Thoracic aorta (tissue), 2 donors: ENCODE measurements at places on chromosomes 4 and X. TPM values are rescaled to one million over a fixed set of nuclear protein-coding genes. Genes with fewer than 3 reads are reported as not detected.

- DNase-seq: no peak
- H3K27ac ChIP-seq: no peak overlapping the region
- no peaks in the 10 kb centered on the region for H3K36me3 ChIP-seq
- no peak overlapping the region for H3K4me3 ChIP-seq
Measured at GRCh38 chr4:181204109-181204508, 1039.1 kb upstream of the TENM3 start.

DNA sequence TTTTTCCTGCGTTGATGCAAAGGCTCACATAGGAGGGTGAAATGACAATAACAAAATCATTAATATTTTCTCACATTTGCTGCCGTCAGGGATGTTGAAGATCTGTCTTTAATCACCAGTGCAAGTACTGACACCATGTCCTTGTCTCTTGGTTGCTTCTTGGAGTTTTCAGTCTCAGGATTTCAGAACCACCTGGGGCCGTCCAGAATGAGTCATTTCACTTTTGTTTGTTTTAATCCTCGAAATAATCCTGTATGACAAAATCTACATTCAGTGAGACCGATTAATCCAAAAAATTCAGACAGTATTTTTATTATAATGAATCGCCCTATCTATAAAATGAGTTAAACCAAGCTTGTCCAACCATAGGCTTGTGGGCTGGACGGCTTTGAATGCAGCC lies 47.2 kb downstream of the NEIL3 start:
- H3K36me3 ChIP-seq: no peaks in the 10 kb centered on the region
- H3K27me3 ChIP-seq: no peaks in the 10 kb centered on the region

GC gene
- not detected for total RNA-seq

DNA sequence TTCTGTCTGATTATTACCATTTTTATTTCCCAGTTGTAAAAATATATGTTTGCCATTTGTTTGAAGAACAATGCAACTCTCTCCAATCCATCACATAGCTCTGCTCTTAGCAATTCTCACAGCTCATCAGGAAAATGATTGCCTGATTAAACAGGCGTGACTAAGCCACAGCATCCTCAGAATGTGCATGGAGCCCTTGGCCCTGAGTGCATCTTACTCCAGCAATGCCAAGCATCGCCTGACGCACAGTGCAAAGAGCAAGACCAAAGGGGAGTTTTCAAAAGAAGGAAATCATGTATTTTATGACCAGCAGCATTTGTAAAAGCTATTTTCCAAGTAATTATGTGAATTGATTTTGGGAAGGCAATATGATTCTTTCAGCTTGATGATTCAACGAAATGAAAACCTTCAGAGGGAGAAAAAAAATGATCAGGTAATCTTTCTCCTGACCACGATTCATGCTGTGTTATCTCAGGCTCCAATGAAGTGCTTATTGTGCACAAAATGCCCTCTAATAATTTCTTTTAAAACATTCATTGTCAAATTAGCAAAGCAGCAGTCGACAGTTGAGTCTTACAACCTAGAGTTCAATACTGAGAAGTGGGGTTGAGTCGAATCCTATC lies 138.0 kb upstream of the FAM9B start:
- DNase-seq: no peak
- H3K36me3 ChIP-seq: no peaks in the 10 kb centered on the region
- no peaks in the 10 kb centered on the region for H3K4me1 ChIP-seq
- H3K27me3 ChIP-seq: no peaks in the 10 kb centered on the region
- no peak overlapping the region for H3K27ac ChIP-seq
- H3K4me3 ChIP-seq: no peak overlapping the region

NPFFR2 gene
- total RNA-seq: 1.3 TPM

GRCh38 chr4:6909970-6910339 lies 329 bp downstream of the TBC1D14 start:
- H3K27me3 ChIP-seq: no peaks in the 10 kb centered on the region
- DNase-seq: no peak
- H3K4me1 ChIP-seq: peaks cover 40% of the 10 kb centered on the region
- H3K27ac ChIP-seq: peak overlapping the region; percentile 99
- no peaks in the 10 kb centered on the region for H3K36me3 ChIP-seq

DNA sequence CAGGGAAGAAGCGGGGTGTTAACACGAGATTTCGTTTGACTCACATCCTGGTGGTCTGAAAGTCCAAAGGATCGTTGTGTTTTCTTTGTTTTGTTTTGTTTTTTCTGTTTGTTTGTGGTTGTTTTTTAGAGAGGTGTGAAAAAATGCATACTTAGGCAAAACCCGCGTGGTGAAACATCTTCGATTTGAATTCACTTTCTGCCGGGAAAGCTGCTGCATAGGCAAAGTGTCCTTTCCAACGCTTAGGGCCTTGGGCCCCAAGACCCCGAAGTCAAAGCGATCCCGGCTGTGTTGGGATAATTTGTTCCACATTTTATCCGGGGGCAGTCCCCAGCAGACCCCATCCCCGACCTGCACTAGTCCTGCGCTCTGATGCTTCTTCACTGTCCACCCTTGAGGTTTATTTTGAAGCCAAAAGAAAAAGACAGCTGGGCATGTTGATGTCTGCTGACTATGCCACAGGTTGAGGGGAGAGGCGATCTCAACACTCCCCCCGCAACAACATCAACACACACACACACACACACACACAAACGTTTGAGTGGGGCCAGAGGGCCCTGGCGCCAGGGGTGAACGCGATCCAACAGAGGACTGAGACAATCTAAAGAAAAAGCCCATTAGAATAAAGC lies 2.0 kb downstream of the MSX1 start:
- H3K27me3 ChIP-seq: peaks cover 23% of the 10 kb centered on the region
- H3K36me3 ChIP-seq: peaks cover 7% of the 10 kb centered on the region

DNA sequence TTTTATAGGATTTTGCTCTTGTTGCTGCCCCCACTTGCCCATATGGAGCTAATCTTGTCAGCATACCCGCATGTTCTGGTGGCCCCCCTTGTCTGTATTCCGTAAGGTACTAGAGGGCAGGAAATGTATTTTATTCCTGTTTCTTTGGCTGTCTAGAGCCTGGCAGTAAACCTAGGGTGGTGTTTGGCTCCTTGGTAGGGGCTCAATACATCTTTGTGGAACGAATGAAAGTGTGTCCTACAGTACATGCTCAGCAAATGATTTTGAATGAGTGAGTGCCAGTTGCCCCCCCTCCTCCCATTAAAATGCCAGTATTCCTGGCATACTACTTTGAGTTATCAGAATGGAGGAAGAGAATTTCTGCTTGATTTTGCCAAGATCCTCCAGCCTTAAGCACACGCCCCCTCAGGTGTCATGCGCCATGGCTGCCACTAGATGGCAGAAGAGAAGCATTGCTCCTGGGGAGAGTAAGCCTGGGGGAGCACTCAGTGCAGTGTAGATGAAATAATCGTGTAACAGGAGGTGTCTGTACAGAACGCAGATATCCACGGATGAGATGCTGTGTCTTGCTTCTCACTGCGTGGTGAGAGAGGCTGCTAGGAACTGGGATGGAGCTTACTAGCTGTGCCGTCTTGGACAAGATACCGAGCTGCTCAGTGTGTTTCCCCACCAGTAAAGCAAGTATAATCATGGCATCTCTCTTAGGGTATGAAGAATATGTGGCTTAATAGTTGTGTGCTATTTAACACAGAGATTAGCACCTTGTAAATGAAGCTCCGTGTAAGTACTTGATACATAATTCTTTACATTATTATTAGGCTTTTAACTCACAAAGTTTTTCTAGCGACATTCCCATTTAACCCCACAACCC lies 17.2 kb upstream of the RNF212 start:
- no peak overlapping the region for H3K4me3 ChIP-seq
- no peak for DNase-seq
- no peaks in the 10 kb centered on the region for H3K36me3 ChIP-seq
- H3K27ac ChIP-seq: no peak overlapping the region
- peaks cover 8% of the 10 kb centered on the region for H3K4me1 ChIP-seq

- no peaks in the 10 kb centered on the region for H3K27me3 ChIP-seq
- H3K4me3 ChIP-seq: no peak overlapping the region
- no peaks in the 10 kb centered on the region for H3K4me1 ChIP-seq
- no peaks in the 10 kb centered on the region for H3K36me3 ChIP-seq
- no peak for DNase-seq
Measured at GRCh38 chrX:21974011-21974385, 33.5 kb downstream of the SMS start.

DNA sequence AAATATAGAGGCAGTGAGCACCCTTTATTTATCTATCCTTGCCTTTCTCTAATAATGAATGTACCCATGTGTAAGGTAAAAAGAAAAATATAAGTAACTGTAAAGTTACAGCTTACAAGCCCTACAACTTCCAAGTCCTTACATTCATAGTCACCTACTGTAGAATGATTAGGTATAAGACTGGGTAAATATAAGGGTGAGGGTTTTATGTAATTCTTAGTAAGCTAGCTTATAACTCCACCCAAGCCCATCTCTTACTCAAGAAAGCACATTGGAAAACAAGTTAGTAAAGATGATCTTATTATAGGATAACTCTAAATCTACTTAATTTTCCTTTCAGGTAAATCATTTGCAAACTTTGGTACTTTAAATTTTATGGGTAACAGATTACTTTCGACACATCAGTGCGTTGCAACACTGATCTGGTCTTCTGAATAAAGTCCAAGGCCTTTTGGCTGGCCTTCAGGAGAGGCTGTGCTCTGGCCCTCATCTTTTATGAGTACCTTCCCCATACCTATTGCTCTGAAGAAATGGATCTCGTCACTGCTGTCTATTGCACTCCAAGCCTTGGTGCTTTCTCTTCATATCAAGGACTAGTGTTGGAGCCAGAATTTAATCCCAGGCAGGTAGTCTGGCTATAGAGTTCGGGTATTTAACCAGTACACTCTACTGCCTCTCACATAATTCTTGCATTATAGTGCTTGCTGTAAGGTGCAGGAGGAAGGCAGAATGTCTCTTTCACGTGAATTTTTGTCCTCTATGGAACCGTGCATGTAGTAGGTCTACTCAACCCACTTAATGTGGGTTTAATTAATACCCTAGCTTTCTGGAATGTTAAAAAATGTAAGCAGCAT lies 443.6 kb upstream of the AR start:
- no peaks in the 10 kb centered on the region for H3K27me3 ChIP-seq
- DNase-seq: no peak
- H3K27ac ChIP-seq: no peak overlapping the region
- H3K4me3 ChIP-seq: no peak overlapping the region
- no peaks in the 10 kb centered on the region for H3K36me3 ChIP-seq
- no peaks in the 10 kb centered on the region for H3K4me1 ChIP-seq

- no peaks in the 10 kb centered on the region for H3K36me3 ChIP-seq
- H3K27me3 ChIP-seq: no peaks in the 10 kb centered on the region
- H3K4me1 ChIP-seq: no peaks in the 10 kb centered on the region
- H3K27ac ChIP-seq: no peak overlapping the region
- no peak overlapping the region for H3K4me3 ChIP-seq
- no peak for DNase-seq
Measured at GRCh38 chr4:154506253-154506652, 14.7 kb upstream of the DCHS2 start.

- H3K4me1 ChIP-seq: no peaks in the 10 kb centered on the region
- H3K36me3 ChIP-seq: no peaks in the 10 kb centered on the region
- no peak overlapping the region for H3K4me3 ChIP-seq
- no peak overlapping the region for H3K27ac ChIP-seq
Measured at GRCh38 chr4:74583757-74584156, 138.8 kb downstream of the AREG start.

GRCh38 chr4:17447056-17447455 lies 64.8 kb downstream of the QDPR start:
- no peak overlapping the region for H3K4me3 ChIP-seq
- H3K27ac ChIP-seq: no peak overlapping the region
- H3K27me3 ChIP-seq: no peaks in the 10 kb centered on the region
- no peak for DNase-seq
- H3K36me3 ChIP-seq: no peaks in the 10 kb centered on the region
- peaks cover 7% of the 10 kb centered on the region for H3K4me1 ChIP-seq

GRCh38 chr4:175946472-175947116 lies 119.0 kb upstream of the WDR17 start:
- no peak overlapping the region for H3K27ac ChIP-seq
- no peak for DNase-seq
- no peaks in the 10 kb centered on the region for H3K4me1 ChIP-seq
- no peaks in the 10 kb centered on the region for H3K36me3 ChIP-seq
- peak overlapping the region; percentile 55 for H3K4me3 ChIP-seq

GRCh38 chr4:4499438-4500123 lies 42.3 kb downstream of the STX18 start:
- no peaks in the 10 kb centered on the region for H3K27me3 ChIP-seq
- no peak overlapping the region for H3K27ac ChIP-seq
- H3K4me1 ChIP-seq: no peaks in the 10 kb centered on the region
- DNase-seq: no peak

DNA sequence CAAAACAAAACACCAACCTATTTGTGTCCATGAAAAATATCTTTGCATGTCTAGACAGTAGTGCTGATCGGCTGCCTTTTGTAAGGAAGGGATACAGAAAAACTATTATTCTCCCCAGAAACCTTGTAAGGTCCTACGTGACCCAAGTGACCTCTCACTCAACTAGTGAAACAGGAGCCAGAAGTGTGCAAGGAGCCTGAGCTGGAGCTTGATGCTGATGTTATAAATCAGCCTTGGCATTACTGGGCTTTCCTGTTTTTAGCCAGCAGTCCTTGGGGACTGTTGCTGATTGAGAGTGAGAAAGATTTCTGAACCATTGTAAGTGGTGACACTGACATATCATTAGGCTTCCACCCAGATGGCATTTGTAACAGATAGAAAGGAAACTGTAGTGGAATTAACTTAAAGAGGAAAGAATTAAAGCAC lies 100.8 kb upstream of the LIMCH1 start:
- H3K36me3 ChIP-seq: no peaks in the 10 kb centered on the region
- DNase-seq: no peak
- peak overlapping the region; percentile 35 for H3K27ac ChIP-seq
- peaks cover 68% of the 10 kb centered on the region for H3K4me1 ChIP-seq
- peak overlapping the region; percentile 0 for H3K4me3 ChIP-seq

DNA sequence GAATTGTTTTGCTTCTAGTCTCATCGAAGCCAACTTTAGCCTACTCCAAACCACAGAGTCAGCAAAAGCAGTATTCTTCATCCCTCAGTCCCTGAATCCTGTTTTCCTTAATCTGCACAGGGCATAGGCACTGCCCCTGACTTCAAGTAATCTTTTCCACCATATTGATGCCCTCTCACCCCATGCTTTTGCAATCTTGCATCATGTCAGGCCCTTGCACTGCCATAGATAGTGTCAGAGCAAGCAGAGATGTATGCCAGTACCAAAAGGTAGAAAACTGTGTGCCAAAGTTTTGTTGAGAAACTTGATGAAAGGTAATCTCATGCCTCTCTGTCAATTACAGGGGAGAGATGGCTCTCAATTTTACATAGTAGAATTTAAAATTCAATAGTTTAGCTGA lies 131.1 kb downstream of the CFAP299 start:
- H3K27me3 ChIP-seq: no peaks in the 10 kb centered on the region
- H3K4me1 ChIP-seq: no peaks in the 10 kb centered on the region
- no peak overlapping the region for H3K4me3 ChIP-seq
- no peak overlapping the region for H3K27ac ChIP-seq
- H3K36me3 ChIP-seq: no peaks in the 10 kb centered on the region

- H3K36me3 ChIP-seq: no peaks in the 10 kb centered on the region
- H3K4me3 ChIP-seq: no peak overlapping the region
- DNase-seq: no peak
- no peaks in the 10 kb centered on the region for H3K27me3 ChIP-seq
- no peaks in the 10 kb centered on the region for H3K4me1 ChIP-seq
Measured at GRCh38 chr4:20217521-20217920, 34.2 kb upstream of the SLIT2 start.
